Heart right ventricle (tissue), 16 donors: ENCODE measurements at places on chromosomes 6 and 20.

DNA sequence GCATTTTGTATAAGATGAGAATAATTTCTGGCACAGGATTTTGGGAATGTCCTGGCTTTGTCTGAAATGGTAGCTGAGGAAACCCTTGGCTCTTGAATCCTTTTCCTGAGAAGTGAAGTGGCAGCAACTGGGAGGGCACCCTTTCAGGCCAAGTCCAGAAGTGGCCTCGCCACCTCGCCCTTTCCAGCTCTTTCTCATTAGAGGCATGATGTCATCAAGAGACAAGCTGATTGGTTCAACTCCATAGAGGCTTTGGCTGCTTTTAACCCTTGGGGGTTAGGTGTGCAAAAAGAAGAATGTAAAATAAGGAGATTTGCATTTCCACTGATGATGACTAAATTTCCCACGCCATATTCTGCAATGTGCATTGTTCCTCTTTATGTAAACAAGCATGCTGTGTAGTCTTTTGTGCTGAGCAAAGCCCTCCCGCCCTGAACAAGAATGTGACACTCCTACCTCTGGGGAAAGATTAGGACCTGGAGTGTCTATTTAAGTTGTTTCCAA lies 116.5 kb downstream of the TCP11 start:
- DNase-seq, result peak; percentile 62

- DNase-seq, result no peak
Observed at GRCh38 chr6:129661536-129662405, 48.2 kb downstream of the ARHGAP18 start.

GRCh38 chr6:27553123-27553904 lies 80.4 kb upstream of the ZNF184 start:
- DNase-seq, result no peak

- DNase-seq, result no peak
Observed at GRCh38 chr6:61909486-61909885, 376.5 kb downstream of the KHDRBS2 start.

DNA sequence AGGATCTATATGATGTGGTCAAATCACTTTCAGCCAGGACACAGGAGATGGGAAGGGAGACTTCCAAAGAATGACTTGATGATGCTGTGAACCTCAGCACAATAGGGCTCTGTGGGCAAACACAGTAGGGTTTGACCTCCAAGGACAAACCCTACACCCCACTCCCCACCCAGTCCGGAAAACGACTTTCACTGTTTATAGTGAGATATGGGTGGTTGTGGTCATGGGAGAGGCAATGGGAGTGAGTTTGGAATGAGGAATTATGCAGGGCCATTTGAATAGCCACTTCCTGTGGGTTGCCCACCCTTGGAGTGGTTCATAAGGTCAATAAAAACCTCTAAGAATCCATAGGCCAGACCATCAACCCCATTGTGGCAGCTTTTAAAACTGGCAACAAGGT lies 38.4 kb upstream of the PRND start:
- no peak for DNase-seq

DNA sequence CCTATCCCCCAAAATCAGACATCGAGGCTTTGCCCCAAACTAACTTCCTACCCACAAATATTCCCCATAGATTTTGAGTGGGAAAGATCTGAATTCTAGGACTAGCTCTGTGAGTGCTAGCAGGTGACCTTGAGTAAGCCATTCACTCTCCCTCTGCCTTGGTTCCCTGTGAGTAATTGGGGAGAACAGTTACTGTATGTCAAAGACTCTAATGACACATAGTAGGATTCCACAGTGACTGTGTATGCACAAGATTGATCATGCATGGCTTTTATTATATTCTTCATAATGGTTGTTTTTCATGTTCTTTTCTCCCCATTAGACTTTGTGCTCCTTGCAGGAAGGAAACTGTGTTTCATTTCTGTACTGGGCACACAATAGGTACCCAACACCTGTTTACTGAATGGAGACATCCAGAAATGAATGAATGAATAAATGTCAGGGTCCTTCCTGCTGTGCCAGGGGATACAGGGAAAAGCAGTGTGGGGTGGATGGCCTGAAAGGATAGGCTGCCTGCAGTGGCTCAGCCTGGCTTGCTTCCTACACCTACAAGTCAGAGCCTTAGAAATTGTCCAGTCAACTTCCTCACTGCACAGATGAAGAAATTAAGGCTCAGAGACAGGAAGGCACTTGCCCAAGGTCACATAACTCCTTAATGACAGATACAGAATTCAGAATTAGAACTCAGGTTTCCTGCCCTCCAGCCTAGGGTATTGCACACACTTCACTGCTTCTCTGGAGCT lies 901 bp upstream of the TMEM151B start:
- DNase-seq, result no peak

DNA sequence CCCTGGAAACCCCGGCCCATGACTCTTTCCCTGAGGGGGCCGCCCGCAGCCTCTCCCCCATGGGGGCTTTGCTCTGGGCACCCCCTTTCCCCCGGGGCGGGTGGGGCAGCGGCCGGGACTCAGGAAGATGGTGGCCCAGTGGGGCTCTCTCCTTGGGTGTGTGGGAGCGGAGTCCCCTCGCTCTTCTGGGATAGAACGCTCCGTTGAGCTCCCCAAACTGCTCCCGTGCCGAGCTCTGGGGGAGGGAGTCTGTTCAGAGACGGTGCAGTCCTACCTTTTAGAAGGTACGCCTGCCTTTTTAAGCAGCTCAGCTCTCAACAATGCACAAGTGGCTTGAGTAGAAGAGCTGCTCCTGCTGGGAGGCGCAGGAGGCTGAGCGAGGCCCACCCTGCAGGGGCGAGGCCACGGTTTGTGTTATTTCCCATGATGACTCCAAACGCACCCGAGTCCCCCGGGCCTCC lies 21.7 kb upstream of the BHLHE23 start:
- peak; percentile 2 for DNase-seq

- no peak for DNase-seq
Observed at GRCh38 chr6:113843500-113844073, 13.6 kb upstream of the MARCKS start.

DNA sequence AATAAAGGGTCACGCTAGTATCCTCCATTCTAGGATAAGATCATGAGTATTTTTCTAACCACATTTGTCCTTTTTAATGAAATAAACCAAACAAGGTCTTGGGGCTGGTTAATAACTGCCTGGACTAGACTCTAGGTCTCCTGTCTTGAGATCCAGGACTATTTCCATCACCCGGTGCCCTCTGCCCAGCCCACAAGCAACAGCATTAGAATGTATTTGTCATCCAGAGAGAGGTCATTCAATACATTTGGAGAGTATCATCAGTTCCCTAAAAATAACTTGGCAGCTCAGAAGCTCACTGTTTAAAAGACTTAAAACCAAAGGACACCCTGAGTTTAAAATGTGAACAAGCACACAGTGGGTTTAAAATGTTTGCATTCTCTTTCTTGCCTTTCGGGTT lies 4.4 kb upstream of the RBM24 start:
- peak; percentile 47 for DNase-seq

- DNase-seq, result no peak
Observed at GRCh38 chr6:34247481-34248197, 1.2 kb downstream of the SMIM29 start.

DNA sequence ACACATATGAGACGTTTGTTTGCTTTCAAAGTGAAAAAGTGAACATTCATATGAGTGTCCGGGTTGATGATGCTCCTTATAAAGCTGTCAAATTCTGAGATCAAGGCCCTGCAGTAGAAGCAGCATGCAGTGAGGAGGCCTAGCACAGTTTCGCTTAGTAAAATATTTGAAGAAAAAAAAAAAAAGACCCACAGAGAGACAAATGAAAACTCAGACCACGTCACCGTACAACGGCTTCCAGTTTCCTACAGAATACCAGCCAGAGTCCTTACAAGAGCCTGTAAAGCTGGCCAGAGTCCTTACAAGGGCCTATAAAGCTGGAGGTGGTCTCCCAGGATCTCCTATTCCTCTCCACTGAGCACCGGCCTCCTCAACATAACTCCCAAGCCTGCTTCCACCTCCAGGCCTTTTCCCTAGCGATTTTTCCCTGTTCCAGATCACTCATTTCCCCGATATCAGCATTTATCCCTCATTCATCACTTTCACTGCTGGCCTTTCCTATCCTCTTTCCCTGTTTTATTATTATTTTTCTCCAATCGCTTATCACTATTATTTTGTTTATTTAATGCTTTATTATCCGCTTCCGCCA lies 1.5 kb upstream of the HMGN4 start:
- DNase-seq, result no peak

DNA sequence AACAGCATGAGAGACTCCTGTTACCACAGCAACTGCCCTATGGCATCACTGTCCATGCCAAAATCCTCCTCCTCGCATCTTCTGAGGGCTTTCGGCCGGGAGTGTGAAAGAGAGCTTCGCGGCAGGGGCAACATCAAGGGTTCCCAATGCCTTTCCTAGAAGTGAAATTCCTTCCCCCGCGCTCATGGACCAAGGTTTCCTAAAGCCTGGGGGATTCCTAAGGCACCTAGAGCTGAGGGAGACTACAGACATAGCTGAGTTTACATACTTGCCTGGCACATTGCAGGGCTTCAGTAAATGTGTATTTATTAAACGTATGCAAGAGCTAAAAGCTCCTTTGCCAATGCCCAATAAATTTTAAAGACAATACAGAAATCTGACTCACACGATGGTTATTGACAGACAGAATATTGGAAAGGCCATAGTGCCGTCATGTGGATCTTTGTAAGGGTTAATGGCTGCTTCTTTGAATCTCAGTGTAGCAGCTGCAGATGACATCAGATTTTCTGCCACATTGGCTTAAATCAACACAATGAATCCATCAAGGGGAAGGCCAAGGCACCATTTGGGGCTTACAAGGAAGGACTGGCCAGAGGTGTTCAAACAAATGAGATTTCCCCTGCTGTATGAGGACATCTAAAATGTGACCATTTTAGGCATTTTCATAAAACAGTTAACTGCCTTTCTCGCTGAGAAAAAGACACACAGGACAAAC lies 281.2 kb upstream of the JARID2 start:
- no peak for DNase-seq

DNA sequence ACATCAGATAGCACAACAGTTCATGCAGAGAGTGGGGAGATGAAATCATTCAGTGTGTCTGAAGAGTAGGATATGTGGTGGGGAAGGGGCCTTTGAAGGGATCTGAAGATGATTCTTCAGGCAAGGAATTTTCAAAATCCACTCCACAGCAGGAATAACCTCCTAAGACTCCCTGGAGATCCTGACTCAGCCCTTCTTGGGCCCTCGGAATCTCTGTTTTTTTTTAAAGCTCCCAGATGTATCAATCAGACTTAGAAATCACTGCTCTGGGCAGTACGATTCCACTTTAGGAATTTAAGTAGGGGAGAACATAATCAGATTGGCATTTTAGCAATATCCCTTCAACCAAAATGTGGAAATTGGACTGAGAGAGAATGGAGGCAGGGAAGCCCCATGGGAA lies 55.5 kb downstream of the RIOK1 start:
- DNase-seq, result no peak

- DNase-seq, result no peak
Observed at GRCh38 chr6:147711476-147711875, 203.0 kb downstream of the SAMD5 start.

DNA sequence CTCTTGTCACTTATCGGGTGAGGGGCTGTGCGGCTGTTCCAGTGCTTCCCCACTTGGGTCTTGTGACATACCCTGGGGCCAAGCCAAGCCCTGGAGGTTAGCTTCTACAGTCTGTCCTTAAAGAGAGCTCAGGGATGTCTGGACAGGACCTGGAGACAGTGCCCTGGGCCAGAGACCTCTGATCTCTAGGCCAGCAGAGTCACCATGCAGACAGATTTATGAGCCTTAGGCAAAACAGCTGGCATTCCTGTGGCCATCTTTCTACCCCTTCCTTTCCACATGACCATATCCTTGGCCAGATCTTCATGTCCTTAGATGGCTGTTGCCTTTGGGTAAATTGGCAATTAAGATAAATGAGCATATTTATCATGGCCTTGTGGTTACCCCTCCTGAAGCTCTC lies 678.6 kb downstream of the MAFB start:
- no peak for DNase-seq

GRCh38 chr6:2990248-2990931 lies 9.3 kb upstream of the NQO2 start:
- no peak for DNase-seq

DNA sequence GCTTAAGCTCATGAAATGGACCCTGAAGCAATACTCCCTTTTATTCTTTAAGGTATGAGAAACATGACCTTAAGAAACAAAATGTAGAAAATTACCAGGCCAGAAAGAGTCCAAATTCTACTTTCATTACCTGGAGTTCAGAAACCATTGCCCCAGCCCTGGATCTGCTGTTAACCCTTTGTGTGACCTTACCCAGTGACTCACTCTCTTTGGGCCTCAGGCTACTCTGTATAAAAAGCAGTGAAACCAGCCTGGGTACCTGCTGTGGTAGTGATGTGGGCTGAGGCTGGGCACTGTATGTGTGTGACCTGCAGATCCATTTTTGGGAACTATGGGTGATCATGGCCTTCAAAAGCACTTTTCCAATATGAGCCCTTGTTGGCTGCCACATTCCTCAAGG lies 47.2 kb downstream of the SLC9A8 start:
- DNase-seq, result no peak

DNA sequence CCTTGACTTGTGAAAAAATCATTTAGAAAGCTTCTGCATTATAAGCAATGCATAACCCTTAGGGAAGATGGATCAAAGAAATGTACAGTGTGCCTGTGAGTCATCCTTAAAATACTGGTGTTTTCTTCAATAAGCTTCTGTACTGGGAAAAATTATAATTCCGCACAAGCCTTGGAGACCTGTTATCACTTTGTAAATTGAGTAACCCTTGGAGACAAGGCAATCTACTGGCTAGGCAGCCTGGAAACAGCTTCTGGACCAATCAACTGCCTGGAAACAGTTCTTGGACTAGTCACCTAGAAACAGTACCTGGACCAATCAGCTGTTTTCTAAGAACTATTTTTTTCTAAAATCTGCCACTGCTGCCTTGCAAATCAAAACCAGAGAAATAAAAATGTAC lies 25.8 kb upstream of the RNGTT start:
- no peak for DNase-seq

DNA sequence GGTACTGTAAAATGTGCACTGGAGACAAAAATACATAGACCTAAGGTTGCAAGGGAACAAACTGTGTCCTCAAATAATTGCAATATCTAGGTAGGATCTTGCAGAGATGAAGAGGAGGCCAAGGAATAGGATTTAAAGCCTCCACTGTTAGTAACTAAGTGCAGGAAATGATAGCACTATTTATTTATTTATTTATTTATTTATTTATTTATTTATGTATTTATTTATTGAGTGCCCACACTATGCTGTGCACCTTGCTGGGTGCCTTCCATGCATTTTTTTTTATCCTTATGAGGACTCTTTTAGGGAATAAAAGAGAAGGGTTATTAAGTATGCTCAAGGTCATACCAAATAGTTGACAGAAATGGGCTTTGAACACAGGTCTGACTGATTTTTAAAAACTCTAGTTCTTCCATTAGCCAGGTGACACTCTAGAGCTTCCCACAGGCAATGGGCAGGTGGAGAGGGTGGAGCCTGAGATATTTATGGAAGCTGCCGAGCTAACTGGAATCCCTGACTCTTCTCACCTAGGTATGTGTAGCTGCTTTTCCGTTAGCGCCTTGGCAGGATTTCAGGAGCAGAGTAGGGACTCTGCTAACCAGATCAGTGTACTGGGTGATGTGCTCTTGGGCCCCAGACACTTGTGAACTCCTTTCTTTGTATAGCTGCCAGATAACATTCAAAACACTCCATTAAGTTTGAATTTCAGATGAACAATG lies 12.8 kb upstream of the NUP153 start:
- DNase-seq, result no peak
